ENCODE measurements at places on chromosomes 2 and 18. TPM values are rescaled to one million over a fixed set of nuclear protein-coding genes. Genes with fewer than 3 reads are reported as not detected.
A peak's percentile ranks its signal among the peaks of the same experiment; 100 is the strongest.

DNA sequence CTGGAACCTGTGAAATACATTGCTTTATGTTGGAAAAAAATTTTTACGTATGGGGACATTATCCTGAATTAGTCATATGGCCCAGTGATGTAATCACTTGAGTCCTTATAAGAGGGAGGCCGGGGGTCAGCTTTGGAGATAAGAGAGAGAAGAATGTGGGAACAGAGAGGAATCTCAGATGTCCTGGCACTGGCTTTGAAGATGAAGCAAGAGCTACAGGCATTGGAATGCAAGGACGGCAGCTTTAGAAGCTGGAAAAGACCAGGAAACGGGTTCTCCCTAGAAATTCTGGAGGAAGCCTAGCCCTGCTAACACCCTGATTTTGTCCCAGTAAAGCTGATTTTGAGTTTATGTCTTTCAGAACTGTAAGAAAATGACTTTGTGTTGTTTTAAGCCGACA, 1129.9 kb upstream of the GYPC start:
- no peak overlapping the region for H3K27ac ChIP-seq
- no peaks in the 10 kb centered on the region for H3K36me3 ChIP-seq
- peaks cover 16% of the 10 kb centered on the region for H3K27me3 ChIP-seq
- no peak for DNase-seq
- H3K4me3 ChIP-seq: no peak overlapping the region

DNA sequence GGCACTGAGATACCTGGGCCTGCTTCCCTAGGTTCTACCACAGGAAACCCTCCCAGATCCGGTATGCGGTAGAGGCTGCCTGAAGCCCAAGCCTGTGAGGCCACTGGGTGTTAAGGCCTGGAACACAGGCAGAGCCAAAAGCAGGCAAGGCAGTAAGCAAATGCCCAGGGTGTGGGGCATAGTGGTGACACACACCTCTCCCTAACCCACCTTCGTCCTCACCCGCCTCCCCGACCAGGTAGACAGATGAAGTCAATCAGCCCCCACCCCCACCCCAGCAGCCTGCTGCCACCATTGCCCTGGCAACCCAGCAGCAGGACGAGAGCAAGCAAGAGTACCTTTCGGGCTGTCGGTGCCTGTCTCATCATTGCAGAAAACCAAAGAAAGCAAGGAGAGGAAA, 6.1 kb downstream of the DCTN1 start:
- H3K27ac ChIP-seq: no peak overlapping the region
- H3K36me3 ChIP-seq: peaks cover 42% of the 10 kb centered on the region
- H3K27me3 ChIP-seq: no peaks in the 10 kb centered on the region
- H3K4me3 ChIP-seq: no peak overlapping the region
- H3K4me1 ChIP-seq: no peaks in the 10 kb centered on the region

GRCh38 chr2:37637190-37637860, 34.1 kb downstream of the CDC42EP3 start:
- H3K4me1 ChIP-seq: peaks cover 33% of the 10 kb centered on the region
- no peaks in the 10 kb centered on the region for H3K27me3 ChIP-seq
- no peak for DNase-seq
- peak overlapping the region; percentile 75 for H3K27ac ChIP-seq
- peaks cover 24% of the 10 kb centered on the region for H3K36me3 ChIP-seq

GRCh38 chr18:35182151-35182550, 58.7 kb upstream of the ZNF397 start:
- no peaks in the 10 kb centered on the region for H3K36me3 ChIP-seq
- no peaks in the 10 kb centered on the region for H3K27me3 ChIP-seq
- H3K4me3 ChIP-seq: no peak overlapping the region
- no peak overlapping the region for H3K27ac ChIP-seq

GRCh38 chr18:32724071-32724749, 48.6 kb downstream of the KLHL14 start:
- no peaks in the 10 kb centered on the region for H3K36me3 ChIP-seq
- H3K27me3 ChIP-seq: peaks cover 21% of the 10 kb centered on the region
- H3K27ac ChIP-seq: no peak overlapping the region
- H3K4me3 ChIP-seq: no peak overlapping the region
- DNase-seq: no peak

DNA sequence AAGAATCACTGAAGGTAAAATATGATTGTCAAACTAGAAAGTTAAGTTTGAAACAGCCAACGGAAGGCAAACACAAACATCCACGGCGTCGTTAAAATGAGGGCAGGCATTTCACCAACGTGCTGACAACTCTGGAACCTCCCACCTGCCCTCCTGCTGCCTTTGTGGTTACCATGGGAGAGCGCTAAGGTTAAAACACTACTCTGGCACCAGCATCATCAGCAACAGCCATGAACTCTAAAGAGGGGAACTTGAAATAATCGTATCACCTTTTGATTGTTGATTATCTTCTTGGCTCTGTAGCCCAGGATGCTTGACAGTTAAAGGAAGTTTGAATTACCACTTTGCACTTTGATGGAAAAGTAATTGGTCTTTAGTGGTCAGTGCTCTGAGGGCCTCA, 34.7 kb downstream of the CYB5A start:
- peaks cover 11% of the 10 kb centered on the region for H3K36me3 ChIP-seq
- no peak for DNase-seq
- H3K4me3 ChIP-seq: no peak overlapping the region
- H3K4me1 ChIP-seq: peaks cover 3% of the 10 kb centered on the region
- no peak overlapping the region for H3K27ac ChIP-seq

- DNase-seq: peak; percentile 24
Measured at GRCh38 chr2:205721057-205721449, 38.8 kb downstream of the NRP2 start.

DNA sequence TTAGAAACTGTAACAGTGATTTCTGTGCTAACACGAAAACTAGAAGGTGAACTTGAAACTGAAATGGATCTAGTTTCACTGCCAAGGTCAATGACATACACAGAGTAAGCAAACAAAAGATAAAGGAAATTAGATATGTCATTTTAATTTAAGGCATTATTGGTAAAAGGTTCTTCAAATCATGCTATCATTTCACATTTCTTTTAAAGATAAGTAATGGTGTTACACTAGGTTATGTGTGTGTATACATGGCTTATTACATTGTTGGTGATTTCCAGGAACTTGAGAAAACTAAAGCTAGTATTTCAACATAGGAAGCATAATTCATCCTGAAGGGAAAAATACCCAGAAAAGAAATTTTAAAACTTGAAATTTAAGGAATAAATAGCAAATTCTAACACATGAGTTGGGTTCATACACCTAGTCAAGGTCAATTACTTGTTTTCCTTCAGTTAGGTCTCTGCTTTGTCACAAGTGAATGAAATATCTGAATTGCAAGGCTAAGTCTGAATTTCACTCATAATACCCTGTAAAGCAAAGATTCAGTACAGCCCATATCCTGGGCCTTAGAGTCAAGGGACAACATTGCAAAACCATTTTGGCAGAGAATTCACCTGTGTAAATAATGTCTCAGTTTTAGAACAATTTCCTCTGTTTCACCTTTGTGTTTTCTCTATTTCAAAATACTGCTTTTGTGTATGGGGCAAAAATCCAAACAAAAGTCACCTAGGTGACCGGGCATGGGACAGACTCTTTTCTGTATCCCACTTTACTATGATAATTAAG, 141.6 kb downstream of the SRBD1 start:
- H3K4me1 ChIP-seq: peaks cover 11% of the 10 kb centered on the region
- H3K27me3 ChIP-seq: no peaks in the 10 kb centered on the region
- H3K4me3 ChIP-seq: no peak overlapping the region
- DNase-seq: peak; percentile 82

GRCh38 chr2:85744741-85745601, 8.8 kb upstream of the ATOH8 start:
- H3K4me1 ChIP-seq: peaks cover 29% of the 10 kb centered on the region
- H3K27me3 ChIP-seq: peaks cover 42% of the 10 kb centered on the region
- H3K4me3 ChIP-seq: no peak overlapping the region

DNA sequence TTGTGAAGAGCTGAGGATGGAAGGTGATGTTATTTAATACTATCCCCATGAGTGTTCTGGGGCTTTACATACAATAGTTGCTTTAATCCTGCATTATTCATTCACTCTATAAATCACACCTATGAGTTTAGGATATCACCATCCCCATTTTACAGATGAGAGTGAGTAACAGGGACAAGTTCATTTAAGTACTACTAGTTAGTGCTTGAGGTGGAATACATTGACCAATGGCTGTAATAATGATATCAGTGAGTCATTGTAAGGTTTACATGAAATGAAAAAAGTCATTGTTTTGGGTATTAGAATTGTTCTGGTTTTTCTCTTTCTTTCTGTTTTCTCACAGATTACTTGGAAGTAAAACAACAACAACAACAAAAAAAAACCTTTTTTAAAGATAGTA, 42.5 kb downstream of the TANC1 start:
- H3K36me3 ChIP-seq: peaks cover 51% of the 10 kb centered on the region
- peak overlapping the region; percentile 70 for H3K27ac ChIP-seq
- H3K4me3 ChIP-seq: no peak overlapping the region
- H3K4me1 ChIP-seq: peaks cover 14% of the 10 kb centered on the region
- H3K27me3 ChIP-seq: no peaks in the 10 kb centered on the region
- DNase-seq: no peak

DNA sequence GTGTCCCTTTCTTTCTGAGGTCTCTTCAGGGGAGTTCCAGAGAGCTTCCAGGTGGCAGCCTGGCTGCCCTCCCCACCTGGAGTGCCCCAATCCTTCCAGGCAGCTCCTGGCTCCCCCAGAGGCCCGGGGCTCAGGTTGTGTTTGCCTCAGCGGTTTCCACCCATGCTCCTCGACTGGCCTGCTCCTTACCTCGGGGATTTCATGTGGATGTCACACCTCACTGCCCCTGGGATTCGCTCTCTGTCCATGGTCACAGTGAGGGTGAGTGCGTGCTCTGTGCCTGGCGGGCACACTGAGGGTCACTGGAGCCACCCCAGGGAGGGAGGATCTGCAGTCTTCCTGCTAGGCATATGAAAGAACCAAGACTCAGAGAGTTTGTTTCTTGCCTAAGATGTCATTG, 2.1 kb upstream of the TOGARAM2 start:
- H3K27me3 ChIP-seq: no peaks in the 10 kb centered on the region
- H3K36me3 ChIP-seq: no peaks in the 10 kb centered on the region
- H3K4me3 ChIP-seq: no peak overlapping the region
- H3K27ac ChIP-seq: no peak overlapping the region
- DNase-seq: no peak

DNA sequence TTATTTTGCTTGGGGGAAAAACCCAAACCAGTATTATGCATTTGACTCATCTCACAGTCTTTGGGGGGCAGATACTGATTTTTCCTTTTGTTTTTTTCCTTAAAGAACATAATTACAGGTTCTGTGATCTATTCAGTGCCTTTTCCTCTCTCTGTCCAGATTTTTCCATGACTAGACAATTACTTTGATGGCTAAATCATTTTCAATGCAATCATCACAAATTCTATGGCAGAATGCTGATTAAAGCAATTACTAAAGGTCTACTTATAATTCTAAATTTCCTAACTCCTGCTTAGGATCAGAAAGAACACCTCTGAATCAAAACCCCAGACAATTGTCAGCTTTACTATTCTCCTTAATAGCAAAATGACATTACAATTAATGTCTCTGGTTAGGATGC, 38.8 kb downstream of the POLR1A start:
- peaks cover 78% of the 10 kb centered on the region for H3K36me3 ChIP-seq
- H3K27me3 ChIP-seq: no peaks in the 10 kb centered on the region
- DNase-seq: no peak
- no peak overlapping the region for H3K4me3 ChIP-seq
- H3K4me1 ChIP-seq: peaks cover 19% of the 10 kb centered on the region

DNA sequence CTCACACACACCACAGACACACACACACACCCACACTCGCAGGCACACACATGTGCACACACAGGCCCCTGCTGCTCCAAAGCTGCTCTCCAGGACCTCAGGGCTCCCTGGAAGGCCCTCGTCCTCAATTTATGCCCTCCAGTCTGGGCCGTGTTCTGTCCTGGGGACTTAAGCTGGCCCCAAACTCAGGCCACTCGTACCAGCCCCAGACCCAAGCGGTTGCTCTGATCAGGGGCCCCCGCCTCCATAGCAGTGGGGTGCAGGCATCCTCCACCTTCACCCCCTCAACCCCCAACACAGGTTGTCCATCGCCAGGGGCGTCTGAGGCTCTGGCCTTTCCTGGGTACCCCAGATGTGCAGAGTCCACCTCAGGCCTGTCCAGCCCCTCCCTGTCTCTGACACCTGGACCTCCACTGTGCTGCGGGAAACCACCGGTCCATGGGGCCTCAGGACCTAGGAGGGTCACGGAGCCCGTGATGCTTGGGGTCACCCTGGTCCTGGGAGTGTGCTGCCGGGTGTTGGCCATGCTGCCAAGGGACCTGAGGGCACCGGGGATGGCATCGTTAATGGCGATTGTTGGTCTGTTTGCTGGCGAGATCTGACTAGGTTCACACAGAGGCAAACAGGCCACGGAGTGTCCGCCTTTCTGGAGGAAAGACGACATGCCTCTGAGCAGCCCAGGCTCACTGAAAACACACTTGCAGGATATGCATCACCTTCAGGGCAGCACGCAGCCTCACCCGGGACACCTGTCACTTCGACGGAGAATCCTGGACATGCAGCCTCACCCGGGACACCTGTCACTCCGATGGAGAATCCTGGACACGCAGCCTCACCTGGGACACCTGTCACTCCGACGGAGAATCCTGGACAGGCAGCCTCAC, 155.6 kb downstream of the NDUFA10 start:
- H3K4me3 ChIP-seq: no peak overlapping the region
- no peaks in the 10 kb centered on the region for H3K4me1 ChIP-seq
- no peaks in the 10 kb centered on the region for H3K36me3 ChIP-seq
- no peak for DNase-seq
- peaks cover 9% of the 10 kb centered on the region for H3K27me3 ChIP-seq

DNA sequence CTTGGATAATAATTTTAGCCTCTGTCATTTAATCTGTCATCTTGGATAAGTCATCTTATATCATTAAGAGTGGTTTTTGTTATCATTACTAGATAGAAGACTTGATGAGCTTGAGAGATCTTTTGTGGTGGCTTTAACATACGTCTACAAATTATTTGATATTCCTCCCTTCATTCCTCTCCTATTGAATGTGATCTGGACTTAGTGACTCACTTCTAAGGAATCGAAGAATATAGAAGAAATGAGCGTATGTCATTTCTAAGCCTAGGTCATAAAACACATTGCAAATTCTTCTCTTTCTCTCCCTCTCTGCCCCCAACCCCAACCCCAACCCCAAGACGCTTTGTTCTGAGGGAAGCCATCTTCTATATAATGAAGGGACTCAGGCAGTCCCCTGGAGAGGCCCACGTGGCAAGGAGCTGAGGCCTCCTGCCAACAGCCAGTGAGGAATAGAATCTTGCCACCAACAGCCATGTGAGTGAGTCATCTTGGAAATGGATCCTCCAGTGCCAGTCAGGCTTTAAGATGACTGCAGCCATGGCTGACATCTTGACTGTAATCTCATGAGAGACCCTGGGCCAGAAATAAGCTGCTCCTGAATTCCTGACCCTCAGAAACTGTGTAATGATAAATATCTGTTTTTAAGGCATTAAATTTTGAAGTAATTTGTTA, 221.6 kb upstream of the SP5 start:
- no peaks in the 10 kb centered on the region for H3K36me3 ChIP-seq
- no peaks in the 10 kb centered on the region for H3K4me1 ChIP-seq
- H3K27me3 ChIP-seq: no peaks in the 10 kb centered on the region
- no peak overlapping the region for H3K4me3 ChIP-seq

GRCh38 chr18:78017869-78018268, 768.2 kb downstream of the GALR1 start:
- H3K36me3 ChIP-seq: no peaks in the 10 kb centered on the region
- H3K27ac ChIP-seq: no peak overlapping the region
- DNase-seq: no peak
- H3K27me3 ChIP-seq: no peaks in the 10 kb centered on the region

GRCh38 chr2:134375935-134376334, 122.1 kb downstream of the MGAT5 start:
- H3K4me3 ChIP-seq: no peak overlapping the region
- no peak overlapping the region for H3K27ac ChIP-seq
- H3K27me3 ChIP-seq: no peaks in the 10 kb centered on the region

Gene LMAN2L
- total RNA-seq: 6.5 TPM

Gene NPPC
- not detected for total RNA-seq

All from MCF 10A (cell line).